ENCODE measurements at places on chromosomes 1 and 21. TPM values are rescaled to one million over a fixed set of nuclear protein-coding genes. Genes with fewer than 3 reads are reported as not detected.

DNA sequence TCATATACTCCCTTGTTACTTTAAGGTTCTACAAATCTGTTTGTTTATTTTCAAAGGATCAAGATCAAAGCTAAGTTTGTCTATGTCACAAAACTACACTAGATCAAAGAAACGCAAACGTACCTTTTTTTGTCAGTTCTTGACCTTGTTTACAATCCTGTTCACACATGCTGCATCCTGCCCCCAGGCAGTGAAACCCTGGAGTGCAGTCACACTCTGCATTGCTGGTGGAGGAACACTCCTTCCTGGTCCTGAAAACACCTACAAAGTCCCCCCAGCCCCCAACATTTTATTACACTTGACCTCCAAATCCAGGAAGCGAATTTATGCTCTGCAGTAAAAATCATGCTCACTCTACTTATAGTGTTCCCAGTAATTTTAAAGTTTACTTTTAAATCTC lies 2.6 kb downstream of the TNFRSF9 start:
- H3K27ac ChIP-seq = peak overlapping the region; percentile 19
- DNase-seq = no peak
- no peaks in the 10 kb centered on the region for H3K36me3 ChIP-seq
- no peak overlapping the region for H3K4me3 ChIP-seq
- peaks cover 4% of the 10 kb centered on the region for H3K27me3 ChIP-seq
- peaks cover 38% of the 10 kb centered on the region for H3K4me1 ChIP-seq

SPRR2D gene
- total RNA-seq = not detected

CYYR1 gene
- not detected for total RNA-seq

DNA sequence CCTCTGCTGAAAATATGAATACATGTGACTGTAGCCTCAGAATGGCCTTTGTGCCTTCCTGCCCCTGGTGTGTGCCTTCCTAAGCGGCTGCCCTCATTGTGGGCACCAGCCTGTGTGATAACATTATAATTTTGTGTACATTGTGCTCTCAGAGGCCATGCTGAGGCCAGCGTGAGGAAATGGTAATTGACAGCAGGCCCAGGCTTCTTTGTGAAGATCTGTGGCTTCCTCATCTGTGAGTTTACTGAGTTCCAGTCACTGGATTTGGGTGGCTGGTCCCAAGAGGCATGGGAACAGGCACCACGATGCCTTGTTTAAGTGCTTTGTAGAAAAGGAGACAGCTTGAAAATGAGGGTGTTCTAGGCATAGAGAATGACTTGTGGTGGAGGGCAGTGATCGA lies 389.3 kb downstream of the OMA1 start:
- DNase-seq = no peak
- H3K36me3 ChIP-seq = no peaks in the 10 kb centered on the region
- no peak overlapping the region for H3K27ac ChIP-seq
- H3K4me1 ChIP-seq = no peaks in the 10 kb centered on the region
- no peak overlapping the region for H3K4me3 ChIP-seq

BCL2L15 gene
- total RNA-seq = 1.1 TPM

DNA sequence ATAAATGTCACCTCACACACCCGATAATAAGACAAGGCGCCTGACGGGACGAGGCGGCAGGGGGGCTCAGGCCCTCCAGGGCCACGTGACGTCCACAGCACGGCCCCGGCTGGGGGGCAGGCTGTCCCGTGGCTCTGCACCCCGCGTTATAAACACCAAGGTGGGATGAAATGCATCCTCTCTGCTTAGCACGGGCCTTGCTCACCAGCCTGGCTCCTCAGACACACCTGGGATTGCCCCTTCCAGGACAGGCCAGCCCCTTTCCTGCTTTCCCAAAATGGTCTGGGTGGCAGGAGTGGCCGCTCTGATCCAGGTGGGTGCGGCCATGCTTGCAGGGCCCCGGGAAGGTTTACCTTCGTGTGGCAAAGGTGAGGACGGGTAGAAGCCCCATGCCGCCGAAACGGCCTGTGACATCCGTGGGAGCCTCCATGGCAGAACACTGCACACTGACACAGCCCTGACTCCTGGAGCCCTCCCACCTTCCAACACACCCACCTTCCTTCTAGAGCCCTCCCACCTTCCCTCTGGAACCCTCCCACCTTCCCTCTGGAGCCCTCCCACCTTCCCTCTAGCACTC lies 35.9 kb downstream of the SLC19A1 start:
- H3K27ac ChIP-seq = no peak overlapping the region
- no peaks in the 10 kb centered on the region for H3K36me3 ChIP-seq
- no peaks in the 10 kb centered on the region for H3K4me1 ChIP-seq

GRCh38 chr1:163443863-163444262 lies 122.1 kb downstream of the NUF2 start:
- no peak overlapping the region for H3K27ac ChIP-seq
- no peak overlapping the region for H3K4me3 ChIP-seq
- peaks cover 2% of the 10 kb centered on the region for H3K27me3 ChIP-seq
- H3K36me3 ChIP-seq = no peaks in the 10 kb centered on the region

GRCh38 chr1:67833602-67833940 lies 304 bp upstream of the GNG12 start:
- no peak for DNase-seq
- peak overlapping the region; percentile 71 for H3K4me3 ChIP-seq
- H3K4me1 ChIP-seq = peaks cover 23% of the 10 kb centered on the region
- peaks cover 78% of the 10 kb centered on the region for H3K27me3 ChIP-seq
- no peaks in the 10 kb centered on the region for H3K36me3 ChIP-seq

GRCh38 chr1:47738560-47739182 lies 258.5 kb downstream of the TRABD2B start:
- DNase-seq = no peak
- no peaks in the 10 kb centered on the region for H3K36me3 ChIP-seq
- H3K4me3 ChIP-seq = no peak overlapping the region

GRCh38 chr1:208868554-208868953 lies 624.4 kb upstream of the PLXNA2 start:
- H3K4me1 ChIP-seq = no peaks in the 10 kb centered on the region
- H3K36me3 ChIP-seq = no peaks in the 10 kb centered on the region
- no peaks in the 10 kb centered on the region for H3K27me3 ChIP-seq
- no peak overlapping the region for H3K27ac ChIP-seq
- no peak for DNase-seq
- no peak overlapping the region for H3K4me3 ChIP-seq

LCE2C gene
- not detected for total RNA-seq

DNA sequence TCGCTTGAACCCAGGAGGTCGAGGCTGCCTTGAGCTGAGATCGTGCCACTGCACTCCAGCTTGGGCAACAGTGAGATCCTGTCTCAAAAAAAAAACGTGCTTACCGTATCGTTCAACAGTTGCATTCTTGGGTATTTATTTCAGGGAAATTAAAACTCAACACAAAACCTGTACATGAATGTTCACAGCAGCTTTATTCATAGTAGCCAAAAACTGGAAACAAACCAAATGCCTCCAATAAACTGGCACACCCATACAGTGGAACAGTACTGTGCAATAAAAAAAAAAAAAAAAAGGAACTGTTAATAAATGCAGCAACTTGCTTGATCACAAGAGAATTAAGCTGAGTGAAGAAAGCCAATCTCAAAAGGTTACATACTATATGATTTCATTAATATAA lies 6.7 kb downstream of the KHDRBS1 start:
- peaks cover 36% of the 10 kb centered on the region for H3K4me1 ChIP-seq
- no peaks in the 10 kb centered on the region for H3K27me3 ChIP-seq
- peak overlapping the region; percentile 4 for H3K4me3 ChIP-seq
- H3K27ac ChIP-seq = no peak overlapping the region
- H3K36me3 ChIP-seq = peaks cover 24% of the 10 kb centered on the region

GRCh38 chr1:177646757-177647730 lies 322.8 kb downstream of the SEC16B start:
- H3K27me3 ChIP-seq = no peaks in the 10 kb centered on the region
- no peaks in the 10 kb centered on the region for H3K36me3 ChIP-seq
- no peaks in the 10 kb centered on the region for H3K4me1 ChIP-seq

GRCh38 chr1:14519976-14520375 lies 78.5 kb upstream of the KAZN start:
- no peak overlapping the region for H3K27ac ChIP-seq
- H3K27me3 ChIP-seq = peaks cover 5% of the 10 kb centered on the region
- no peak for DNase-seq
- H3K36me3 ChIP-seq = no peaks in the 10 kb centered on the region
- H3K4me1 ChIP-seq = peaks cover 2% of the 10 kb centered on the region
- no peak overlapping the region for H3K4me3 ChIP-seq

GRCh38 chr1:62382658-62382955 lies 54.2 kb upstream of the USP1 start:
- H3K27me3 ChIP-seq = peaks cover 3% of the 10 kb centered on the region
- DNase-seq = no peak
- H3K4me1 ChIP-seq = no peaks in the 10 kb centered on the region
- no peaks in the 10 kb centered on the region for H3K36me3 ChIP-seq
- no peak overlapping the region for H3K4me3 ChIP-seq

DNA sequence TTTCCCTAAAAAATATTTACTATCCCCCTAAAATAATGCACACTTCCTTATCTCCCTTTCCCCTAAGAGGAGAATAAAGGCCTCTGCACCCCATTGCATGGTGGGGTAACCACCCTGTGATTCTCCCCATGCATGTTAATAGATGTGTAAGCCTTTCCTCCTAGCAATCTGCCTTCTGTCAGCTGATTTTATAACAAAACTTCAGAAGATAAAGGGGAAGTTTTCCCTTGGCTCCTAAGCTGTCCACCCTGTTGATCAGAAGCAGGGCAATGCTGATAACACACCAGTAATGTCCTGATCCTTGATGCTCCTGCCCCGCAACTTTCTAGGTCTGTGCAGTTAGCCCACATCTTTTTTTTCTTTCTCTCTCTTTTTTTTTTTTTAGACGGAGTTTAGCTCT lies 11.4 kb upstream of the RNF187 start:
- DNase-seq = no peak
- H3K4me3 ChIP-seq = no peak overlapping the region
- H3K4me1 ChIP-seq = peaks cover 57% of the 10 kb centered on the region
- H3K27ac ChIP-seq = no peak overlapping the region
- H3K27me3 ChIP-seq = peaks cover 8% of the 10 kb centered on the region

LCE1C gene
- not detected for total RNA-seq

GRCh38 chr1:84245563-84245962 lies 55.9 kb upstream of the SAMD13 start:
- H3K27ac ChIP-seq = no peak overlapping the region
- no peak overlapping the region for H3K4me3 ChIP-seq
- H3K27me3 ChIP-seq = peaks cover 2% of the 10 kb centered on the region
- peaks cover 14% of the 10 kb centered on the region for H3K36me3 ChIP-seq
- no peak for DNase-seq

C1orf94 gene
- not detected for total RNA-seq

HMCN1 gene
- total RNA-seq = 0.55 TPM

MTFR1L gene
- 40.8 TPM for total RNA-seq

DNA sequence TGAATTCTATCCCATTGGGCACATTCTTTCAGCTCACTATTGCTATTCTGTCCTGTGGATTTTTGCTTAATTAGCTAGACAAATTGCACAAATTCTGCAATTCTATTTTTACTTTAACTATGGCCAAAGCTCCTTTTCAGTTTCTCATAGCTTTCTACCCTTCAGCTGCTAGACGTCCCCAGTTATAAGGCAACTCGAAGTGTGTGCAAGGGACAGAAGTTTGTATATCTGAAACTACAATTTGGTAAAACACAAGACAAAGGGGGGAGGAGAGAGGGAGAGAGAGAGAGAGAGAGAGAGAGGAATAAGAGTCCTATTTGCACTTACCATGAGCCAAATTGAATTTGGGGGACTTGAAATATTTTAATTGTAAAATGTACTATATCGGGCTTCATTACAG lies 91.8 kb downstream of the SETD4 start:
- H3K27me3 ChIP-seq = peaks cover 6% of the 10 kb centered on the region
- no peaks in the 10 kb centered on the region for H3K4me1 ChIP-seq
- H3K27ac ChIP-seq = no peak overlapping the region
- no peak overlapping the region for H3K4me3 ChIP-seq

NT5C1A gene
- not detected for total RNA-seq

- H3K4me3 ChIP-seq = no peak overlapping the region
- H3K36me3 ChIP-seq = peaks cover 9% of the 10 kb centered on the region
- H3K4me1 ChIP-seq = peaks cover 3% of the 10 kb centered on the region
Observed at GRCh38 chr1:45886229-45886628, 82.8 kb downstream of the MAST2 start.

- no peak overlapping the region for H3K27ac ChIP-seq
- H3K27me3 ChIP-seq = no peaks in the 10 kb centered on the region
- no peaks in the 10 kb centered on the region for H3K36me3 ChIP-seq
- H3K4me1 ChIP-seq = no peaks in the 10 kb centered on the region
- no peak for DNase-seq
- no peak overlapping the region for H3K4me3 ChIP-seq
Observed at GRCh38 chr1:71785450-71785849, 496.9 kb downstream of the NEGR1 start.

GRCh38 chr1:112687785-112688496 lies 13.5 kb downstream of the MOV10 start:
- no peak for DNase-seq
- peaks cover 9% of the 10 kb centered on the region for H3K4me1 ChIP-seq
- H3K27me3 ChIP-seq = no peaks in the 10 kb centered on the region
- peaks cover 8% of the 10 kb centered on the region for H3K36me3 ChIP-seq

PTCH2 gene
- total RNA-seq = 1.0 TPM

CSMD2 gene
- total RNA-seq = not detected

PSRC1 gene
- total RNA-seq = 27.9 TPM

GRCh38 chr1:33656467-33657005 lies 184.1 kb downstream of the ZSCAN20 start:
- no peak overlapping the region for H3K4me3 ChIP-seq
- H3K4me1 ChIP-seq = no peaks in the 10 kb centered on the region
- H3K27ac ChIP-seq = no peak overlapping the region
- H3K27me3 ChIP-seq = no peaks in the 10 kb centered on the region

DNA sequence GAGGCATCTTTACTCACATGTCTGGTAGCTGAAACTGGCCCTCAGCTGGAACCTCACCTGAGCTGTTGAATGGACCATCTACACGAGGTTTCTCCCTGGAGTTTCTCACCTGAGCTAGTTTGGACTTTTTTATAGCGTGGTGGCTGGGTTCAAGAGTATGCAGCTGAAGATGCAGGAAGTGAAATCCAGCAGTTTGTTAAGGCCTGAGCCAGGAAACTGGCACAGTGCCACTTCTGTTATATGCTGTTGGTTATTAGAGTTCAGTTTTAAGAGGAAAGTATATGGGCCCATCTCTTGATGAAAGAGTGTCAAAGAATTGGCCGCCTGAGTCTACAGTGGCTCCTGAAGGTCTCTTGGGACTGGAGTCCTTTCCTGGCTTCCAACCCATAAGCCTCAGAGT lies 35.6 kb downstream of the STUM start:
- no peaks in the 10 kb centered on the region for H3K36me3 ChIP-seq
- no peaks in the 10 kb centered on the region for H3K4me1 ChIP-seq
- H3K27ac ChIP-seq = no peak overlapping the region
- no peak overlapping the region for H3K4me3 ChIP-seq

GRCh38 chr21:44511219-44511937 lies 28.6 kb downstream of the KRTAP10-1 start:
- H3K36me3 ChIP-seq = no peaks in the 10 kb centered on the region
- H3K27me3 ChIP-seq = peaks cover 2% of the 10 kb centered on the region
- no peak for DNase-seq
- H3K27ac ChIP-seq = no peak overlapping the region
- no peak overlapping the region for H3K4me3 ChIP-seq

MROH7 gene
- 0.28 TPM for total RNA-seq

Measured in activated naive CD8-positive, alpha-beta T cell treated with anti-CD3 and anti-CD28 coated beads, Interleukin-2, amount 10 ng/mL, durations not matched to agents 7 days and 5 days (primary cell).